ENCODE measurements at places on chromosomes 7 and 10.

DNA sequence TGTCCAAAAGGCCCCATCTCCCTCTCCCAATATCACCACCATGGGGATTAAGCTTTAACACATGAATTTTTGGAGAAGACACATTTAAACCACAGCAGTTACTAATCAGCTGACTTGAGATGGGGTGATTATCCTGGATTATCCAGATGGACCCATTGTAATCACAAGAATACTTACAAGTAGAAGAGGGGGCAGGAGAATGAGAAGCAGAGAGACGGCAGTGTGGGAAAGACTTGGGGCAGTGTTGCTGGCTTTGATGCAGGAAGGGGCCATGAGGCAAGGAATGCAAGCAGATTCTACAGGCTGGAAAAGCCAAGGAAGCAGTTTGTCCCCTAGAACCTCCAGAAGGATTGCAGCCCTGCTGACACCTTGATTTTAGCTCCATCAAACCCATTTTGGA, 30.7 kb upstream of the INMT start:
- DNase-seq = no peak

GRCh38 chr10:106981452-106982075, 182.9 kb downstream of the SORCS1 start:
- DNase-seq = no peak

DNA sequence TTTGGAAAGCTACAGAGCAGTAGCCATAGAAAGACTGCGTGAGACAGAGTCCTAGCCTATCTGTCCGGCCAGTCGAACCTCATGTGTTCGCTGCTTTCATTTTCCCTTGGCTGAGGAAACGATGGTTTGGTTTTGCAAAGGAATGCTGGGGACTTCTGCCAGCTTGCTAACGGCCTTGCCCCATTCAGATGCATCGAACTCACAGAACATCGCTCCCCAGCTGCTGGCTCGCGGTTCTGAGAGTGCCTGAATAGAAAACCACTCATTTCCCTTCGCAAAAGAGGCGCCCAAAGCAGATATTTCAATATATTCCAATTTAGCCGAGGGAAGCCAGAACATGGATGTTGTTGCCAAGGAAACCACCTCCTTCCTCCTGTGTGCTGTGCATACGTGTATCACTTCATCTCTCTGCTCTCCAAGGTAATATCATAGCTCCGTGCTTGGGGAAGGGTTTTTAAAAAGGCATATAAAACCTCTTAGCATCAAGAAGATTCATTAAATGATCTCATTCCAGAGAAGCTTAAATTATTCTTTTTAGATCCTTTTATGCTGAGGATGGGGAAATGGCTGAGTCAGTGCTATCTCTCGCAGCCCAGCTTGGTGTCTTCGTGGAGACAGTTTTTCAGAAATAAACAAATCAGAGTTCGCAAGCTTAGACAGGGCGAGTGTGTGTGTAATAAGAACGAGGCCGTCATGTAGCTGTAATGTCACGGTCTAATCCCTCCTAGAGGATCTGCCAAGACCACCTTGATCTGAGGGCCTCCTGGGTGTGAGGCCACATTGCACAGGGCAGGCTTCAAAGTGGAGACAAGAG, 215.2 kb downstream of the RPS24 start:
- no peak for DNase-seq

DNA sequence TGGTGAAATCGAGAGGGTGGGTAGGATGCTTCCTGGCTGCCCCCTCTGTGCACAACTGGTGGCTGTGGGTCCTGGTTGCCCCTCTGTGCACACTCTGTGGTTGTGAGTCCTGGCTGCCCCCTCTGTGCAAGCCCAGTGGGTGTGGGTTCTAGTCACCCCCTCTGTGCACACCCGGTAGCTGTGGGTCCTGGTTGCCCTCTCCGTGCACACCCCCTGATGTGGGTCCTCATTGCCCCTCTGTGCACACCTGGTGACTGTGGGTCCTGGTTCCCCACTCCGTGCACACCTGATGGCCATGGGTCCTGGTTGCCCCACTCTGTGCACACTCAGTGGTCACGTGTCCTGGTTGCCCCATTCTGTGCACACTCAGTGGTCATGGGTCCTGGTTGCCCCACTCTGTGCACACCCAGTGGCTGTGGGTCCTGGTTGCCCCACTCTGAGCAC, 20.3 kb upstream of the RET start:
- no peak for DNase-seq

DNA sequence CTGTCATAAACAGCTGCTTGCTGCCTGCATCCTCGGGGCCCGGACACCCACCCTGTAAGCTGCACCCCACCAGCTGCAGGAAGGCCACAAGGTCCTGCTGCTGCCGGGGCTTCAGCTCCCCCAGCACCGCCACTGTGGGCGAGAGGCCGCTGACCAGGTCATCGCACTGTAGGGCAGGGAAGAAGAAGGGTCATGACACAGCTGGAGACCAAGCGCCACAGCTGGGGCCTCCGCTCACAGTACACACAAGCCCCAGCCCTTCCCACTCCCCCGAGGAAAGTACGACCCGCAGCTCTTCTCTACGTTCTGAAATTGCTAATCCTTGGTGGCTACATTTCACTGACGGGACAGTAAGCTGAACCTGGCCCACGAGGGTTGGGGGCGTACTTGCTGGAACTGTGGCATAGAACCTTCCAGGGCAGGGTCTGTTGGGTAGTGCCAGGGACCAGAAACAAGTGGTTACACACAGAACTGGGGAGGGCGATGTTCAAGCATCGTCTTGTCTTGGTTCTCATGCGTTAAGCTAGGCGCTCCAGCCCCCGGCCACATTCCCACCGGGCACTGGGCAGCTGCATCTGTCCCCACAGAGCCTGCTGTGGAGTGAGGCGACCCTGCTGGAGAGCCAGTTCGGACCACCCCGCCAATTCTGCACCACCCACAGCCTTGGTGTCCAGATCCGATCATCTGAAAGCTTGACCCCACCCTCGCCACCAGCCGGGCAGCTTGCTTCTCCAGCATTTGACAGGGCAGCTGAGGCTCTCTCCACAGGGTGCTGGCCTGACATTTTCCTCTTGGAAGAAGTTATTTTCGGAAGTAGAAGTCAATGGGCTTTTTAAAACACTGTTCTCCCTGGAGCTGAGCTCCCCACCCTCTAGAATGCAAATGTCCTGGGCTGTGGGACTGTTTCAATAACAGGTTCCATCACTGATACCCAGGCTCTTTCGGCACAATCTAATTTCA, 50.8 kb downstream of the GSDME start:
- DNase-seq = no peak

GRCh38 chr10:36073796-36074345, 431.8 kb upstream of the FZD8 start:
- DNase-seq = no peak

GRCh38 chr10:97154162-97154561, 31.6 kb downstream of the SLIT1 start:
- DNase-seq = no peak

GRCh38 chr7:30164567-30164966, 29.8 kb downstream of the MTURN start:
- DNase-seq = peak; percentile 52

- no peak for DNase-seq
Measured at GRCh38 chr10:5317547-5318107, 47.1 kb upstream of the UCN3 start.

GRCh38 chr7:113268757-113269156, 150.4 kb upstream of the SMIM30 start:
- DNase-seq = no peak

DNA sequence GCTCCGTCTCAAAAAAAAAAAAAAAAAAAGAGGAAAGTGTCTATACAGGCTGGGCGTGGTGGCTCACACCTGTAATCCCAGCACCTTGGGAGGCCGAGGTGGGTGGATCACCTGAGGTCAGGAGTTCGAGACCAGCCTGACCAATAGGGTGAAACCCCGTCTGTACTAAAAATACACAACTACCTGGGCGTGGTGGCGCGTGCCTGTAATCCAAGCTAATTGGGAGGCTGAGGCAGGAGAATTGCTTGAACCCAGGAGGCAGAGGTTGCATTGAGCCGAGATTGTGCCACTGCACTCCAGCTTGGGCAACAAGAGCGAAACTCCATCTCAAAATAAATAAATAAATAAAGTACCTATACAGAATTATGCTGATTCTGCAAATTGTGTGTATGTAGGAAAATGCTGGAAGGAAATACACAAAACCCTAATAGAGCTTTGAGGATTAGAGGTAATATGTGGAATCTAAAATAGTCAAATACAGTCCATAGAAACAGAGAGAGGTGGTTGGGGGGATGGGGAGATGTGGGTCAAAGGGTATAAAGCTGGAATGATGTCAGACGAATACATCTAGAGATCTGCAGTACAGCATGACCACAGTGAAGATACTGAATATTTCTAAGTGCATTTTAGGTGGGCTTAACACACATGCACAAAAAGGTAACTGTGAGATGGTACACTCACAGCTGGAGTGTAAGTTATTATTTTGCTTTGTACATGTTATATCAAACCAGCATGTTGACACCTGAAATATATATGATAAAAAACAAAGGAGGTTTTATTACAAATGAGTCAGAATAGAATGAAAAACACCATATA, 174.5 kb upstream of the KLF14 start:
- DNase-seq = no peak

- no peak for DNase-seq
Measured at GRCh38 chr7:73742338-73742752, 3.7 kb upstream of the ABHD11 start.

DNA sequence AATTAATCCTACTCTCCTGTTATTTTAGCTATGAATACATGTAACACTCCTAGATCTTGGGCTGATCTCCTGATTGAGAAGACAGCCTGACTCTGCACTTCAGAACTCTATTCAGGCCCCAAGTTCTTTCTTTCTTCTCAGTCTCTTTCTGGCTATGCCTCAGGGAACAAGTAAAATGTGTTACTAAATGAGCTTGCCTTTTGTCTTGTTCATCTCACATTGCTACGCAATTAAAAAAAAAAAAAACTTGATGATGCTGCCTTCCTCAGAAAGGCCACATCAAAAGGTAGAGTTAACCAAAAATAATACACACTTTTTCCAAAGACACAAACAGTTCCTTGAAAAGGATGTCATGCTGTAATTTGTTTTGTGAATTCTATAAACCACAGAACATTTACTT, 258.1 kb downstream of the TWIST1 start:
- no peak for DNase-seq

DNA sequence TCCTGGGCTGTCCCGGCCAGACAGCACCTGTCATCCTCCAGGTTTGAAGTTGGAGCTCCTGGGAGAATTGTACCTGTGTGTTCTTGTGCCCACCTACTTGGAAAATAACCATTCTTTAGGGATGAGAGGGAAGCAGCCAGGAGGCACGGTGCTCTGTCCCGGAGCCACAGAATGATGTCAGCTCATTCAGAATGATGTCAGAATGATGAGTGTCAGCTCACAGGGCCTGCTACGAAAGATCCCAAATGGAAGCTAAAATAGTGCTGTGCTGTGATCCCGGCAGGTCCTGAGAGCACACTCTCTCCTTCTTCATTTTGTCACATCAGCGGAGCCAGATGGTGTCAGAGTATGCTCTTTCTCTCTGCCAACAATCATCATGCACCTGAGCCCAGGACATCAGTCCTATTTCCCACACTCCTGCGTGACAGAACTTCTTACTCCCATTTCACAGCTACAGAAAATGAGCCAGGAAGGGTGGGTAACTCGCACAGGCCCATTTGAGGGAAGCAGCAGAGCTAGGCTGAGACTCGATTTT, 8.3 kb downstream of the ABCA13 start:
- DNase-seq = no peak

GRCh38 chr7:82593780-82594179, 150.2 kb upstream of the CACNA2D1 start:
- DNase-seq = no peak

DNA sequence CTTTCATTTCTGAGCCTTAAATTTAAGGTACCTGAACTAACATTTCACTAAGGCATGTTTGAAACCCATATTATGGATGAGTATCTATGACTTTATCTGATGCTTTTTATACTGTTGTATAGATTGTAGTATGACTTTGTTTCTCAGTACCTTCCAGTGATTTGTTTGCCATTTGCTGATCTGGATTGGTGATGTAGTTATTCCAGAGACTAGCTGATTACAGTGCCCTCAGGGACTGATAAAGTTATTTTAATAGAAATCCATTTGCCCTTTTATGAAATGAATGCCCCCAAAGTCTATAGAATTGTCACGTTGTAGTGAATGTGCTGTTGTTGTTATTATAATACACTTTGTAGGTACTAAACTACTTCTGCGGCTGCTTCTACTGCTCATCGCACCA, 385.4 kb upstream of the LRGUK start:
- no peak for DNase-seq

- DNase-seq = no peak
Measured at GRCh38 chr10:126137562-126138221, 241.3 kb downstream of the FANK1 start.

DNA sequence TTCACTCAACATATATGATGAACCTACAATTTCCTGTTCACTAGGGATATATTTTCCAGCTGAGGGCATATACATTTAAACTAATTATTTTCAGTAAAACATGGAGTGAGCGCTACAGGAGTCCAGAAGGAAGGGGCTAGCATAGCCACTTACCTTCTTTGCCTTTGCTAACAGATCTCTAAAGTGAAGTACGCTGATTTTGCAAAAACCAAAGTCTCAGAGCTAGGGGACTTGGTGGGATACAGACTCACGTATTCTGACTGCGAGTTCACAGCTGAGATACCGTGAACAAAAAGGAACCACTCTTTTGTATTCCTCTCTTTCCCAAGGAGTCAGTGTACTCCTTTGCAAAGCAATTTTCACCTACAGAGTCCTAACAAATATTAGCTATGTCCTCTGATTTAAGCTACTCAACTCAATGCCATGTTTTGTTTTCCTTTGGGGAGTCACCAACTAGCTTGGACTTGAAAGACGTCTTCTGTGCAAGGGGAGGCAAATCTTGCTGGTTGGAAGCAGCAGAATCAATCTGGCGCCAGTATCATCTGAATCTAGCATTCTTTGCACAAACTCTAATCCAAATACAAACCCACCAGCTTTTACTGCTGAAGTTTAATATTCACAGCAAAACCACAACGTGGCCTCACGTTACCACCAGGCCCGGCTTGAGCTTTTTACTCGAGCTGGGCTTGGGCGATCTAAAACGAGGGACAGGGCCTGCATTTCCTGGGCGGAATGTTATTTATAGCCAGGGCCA, 657 bp downstream of the CDNF start:
- no peak for DNase-seq

GRCh38 chr10:27558612-27559020, 54.5 kb downstream of the RAB18 start:
- peak; percentile 52 for DNase-seq

DNA sequence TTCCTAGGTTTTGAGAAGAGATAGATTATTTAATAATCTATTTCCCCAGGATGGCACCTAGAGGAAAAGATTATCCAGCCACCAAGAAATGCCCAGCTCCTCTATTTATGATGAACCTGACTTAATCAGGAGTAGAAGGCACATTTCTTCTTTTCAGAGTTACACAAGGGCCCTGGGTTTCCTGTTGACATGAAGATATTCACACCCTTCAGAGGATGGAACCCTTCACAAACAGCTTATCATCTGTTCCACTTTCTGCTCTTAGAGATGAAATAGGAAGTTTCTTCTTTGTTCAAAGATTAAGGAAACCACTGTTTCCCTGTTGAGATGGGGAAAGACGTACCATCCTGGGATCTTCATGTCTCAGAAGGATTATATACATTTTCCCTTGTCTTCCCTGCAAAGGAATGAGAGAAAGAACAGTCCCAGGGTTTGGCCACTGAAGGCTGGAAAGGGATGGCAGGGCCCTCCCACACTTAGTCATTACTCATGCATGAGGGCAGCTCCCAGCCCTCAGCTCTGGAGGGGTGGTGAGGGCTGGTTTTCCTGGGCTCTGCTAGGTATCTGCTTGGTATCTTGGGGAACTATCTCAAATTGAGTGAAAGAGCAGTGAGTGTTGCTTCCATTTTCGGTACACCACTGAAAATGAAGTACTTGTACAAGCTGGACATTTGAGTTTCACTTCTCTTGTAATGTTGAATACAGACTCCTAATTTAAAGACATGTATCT, 64.0 kb downstream of the MTPAP start:
- peak; percentile 34 for DNase-seq
